ENCODE measurements at places on chromosomes 4 and X.
A peak's percentile ranks its signal among the peaks of the same experiment; 100 is the strongest.

- no peak for DNase-seq
These were observed 26.4 kb upstream of the SCML1 start for GRCh38 chrX:17710871-17711301.

- no peak for DNase-seq
These were observed 46.3 kb downstream of the ARHGEF9 start for GRCh38 chrX:63738696-63739095.

DNA sequence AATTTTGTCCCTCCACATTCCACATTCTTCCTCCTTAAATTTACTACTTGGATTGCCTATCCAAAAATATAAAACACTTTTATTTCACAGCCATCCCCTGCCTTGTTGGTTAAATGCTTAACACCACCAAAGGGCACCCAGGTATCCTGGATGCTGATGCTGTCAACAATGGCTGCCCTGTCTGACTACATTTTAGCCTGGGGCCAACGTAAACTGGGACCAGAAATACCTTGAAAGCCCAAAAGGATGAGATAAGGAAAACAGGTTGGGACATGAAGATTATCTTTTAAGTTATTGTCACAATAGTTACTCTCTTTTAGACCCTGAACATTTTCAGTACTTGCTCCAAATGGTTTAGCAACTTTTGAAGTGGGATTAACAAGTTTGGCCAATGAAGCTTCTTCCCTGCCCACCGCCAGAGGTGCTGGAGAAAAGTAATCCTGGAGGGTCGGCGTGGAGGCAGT, 775 bp upstream of the YIPF6 start:
- DNase-seq = no peak

DNA sequence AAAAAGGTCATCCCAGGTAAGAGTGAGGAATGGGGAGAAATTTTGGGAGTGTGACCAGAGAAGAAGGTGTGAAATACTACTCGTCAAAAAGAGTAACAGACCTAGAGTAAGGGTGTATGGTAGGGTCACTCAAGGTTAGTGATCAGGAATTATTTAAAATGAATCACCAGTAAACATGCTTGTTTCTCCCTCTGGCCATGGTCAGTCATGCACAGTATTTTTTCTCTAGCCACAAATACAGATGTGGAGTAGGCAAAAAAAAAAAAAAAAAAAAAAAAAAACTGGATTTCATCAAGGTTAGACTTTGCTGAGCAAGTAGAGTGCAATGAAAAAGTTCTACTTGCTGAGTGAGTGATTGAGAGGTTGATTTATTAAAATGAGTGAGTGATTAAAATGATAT, 34.2 kb upstream of the SLIT2 start:
- no peak for DNase-seq

DNA sequence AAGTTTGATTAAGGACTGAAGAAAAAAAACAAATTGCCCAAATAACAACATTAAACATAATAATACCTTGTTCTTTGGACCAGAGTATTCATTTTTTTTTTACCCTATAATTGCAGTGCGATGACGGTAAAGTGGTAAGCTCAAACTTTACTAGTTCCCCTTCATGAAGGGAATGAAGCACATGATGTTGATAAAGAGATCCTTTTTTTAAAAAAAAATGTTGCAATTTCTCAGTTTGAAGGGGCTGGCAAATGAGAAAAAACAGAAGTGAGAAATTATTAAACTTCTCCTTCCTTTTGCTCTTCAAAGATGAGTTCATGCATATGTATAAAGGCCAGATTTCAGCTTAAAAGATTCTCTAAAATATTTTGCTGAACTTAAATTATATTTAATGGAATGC, 231.7 kb downstream of the C4orf33 start:
- no peak for DNase-seq

DNA sequence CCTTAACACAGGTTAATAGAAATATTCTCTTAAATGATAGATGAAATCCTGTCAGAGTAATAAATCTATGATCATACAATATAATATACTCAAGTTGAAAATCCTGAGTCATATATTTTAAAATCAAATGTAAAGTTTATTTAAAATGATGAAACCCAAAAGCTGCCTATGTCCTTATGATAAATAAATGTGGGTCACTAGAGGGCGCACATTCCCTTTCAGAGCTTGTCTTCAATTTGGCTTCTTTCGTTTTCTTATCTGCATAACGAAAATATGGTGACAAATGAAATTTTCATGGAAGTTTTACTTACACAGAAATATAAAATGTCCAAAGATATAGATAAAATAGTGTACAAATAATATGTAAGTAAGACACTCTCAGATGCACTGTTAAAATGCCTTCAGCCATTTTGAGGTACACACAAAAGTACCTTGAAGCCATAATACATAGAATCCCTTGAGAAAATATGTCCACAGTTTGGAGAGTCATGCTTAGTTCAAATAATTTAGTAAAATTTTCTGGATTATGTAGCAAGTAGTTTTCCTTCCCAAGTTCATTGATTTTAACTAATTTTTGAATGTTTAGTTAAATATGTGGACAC, 680.4 kb downstream of the DMD start:
- no peak for DNase-seq

GRCh38 chrX:17527922-17528321, 152.9 kb downstream of the NHS start:
- DNase-seq = no peak

GRCh38 chr4:60945641-60946040, 254.5 kb upstream of the ADGRL3 start:
- DNase-seq = no peak

- no peak for DNase-seq
These were observed 1.8 kb upstream of the CUL4B start for GRCh38 chrX:120562569-120562926.

DNA sequence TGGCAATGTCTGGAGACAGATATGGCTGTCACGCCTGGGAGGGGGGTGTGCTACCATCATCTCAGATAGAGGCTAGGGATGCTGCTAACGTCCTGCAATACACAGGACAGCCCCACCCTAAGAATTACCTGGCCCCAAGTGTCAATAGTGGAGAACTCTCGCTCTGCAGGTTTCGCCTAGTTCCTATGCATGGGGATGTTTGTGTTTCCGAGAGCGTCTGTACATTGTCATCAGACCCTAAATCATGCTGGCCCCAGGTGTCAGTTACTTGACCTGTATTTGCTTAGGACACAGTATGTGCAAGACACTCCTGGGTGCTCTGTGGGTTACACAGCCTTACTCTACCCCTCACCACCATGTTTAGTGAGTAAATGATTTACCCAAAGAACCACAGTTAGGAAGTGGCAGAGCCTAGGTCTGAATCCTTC, 90.8 kb downstream of the AFF1 start:
- DNase-seq = no peak

- no peak for DNase-seq
These were observed 98.8 kb downstream of the ADRA2C start for GRCh38 chr4:3864742-3865721.

DNA sequence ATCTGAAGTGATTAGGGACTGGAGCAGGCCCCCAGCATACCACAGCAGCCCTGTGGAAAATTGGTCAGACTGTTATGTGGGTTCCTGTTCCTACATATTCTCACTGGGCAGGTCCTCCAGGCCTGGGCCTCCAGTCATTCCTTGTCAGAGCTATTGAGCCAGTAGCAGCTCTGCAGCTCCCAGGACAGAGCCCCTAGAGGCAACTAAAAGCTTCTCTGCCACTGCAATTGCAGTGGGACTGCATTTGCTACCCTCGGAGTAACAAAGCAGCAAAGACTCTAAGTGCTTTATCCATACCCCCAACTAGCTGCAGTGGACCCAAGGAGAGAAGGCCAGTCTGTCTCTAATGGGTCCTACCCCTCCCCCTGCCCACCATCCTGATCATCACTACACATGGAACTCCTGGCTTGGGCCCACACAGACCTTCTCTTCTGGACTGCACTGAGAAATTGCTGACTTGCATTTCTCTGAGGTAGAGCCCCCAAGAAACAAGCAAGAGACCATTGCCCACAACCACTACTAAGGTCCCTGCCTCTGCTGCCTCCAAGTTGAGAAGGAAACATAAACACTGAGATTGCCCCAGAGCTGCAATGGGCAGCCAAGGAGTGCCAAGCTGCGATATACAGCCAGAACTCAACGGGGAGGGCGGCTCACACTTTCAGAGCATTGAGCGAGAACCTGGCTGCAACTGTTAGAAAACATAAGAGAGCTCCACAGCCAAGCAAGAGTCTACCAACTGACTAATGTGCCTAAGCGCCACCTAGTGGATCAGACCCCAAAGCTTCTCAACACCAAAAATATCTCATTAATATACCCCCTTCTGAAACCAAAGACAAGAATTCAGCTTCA, 738.7 kb upstream of the NDST4 start:
- no peak for DNase-seq

DNA sequence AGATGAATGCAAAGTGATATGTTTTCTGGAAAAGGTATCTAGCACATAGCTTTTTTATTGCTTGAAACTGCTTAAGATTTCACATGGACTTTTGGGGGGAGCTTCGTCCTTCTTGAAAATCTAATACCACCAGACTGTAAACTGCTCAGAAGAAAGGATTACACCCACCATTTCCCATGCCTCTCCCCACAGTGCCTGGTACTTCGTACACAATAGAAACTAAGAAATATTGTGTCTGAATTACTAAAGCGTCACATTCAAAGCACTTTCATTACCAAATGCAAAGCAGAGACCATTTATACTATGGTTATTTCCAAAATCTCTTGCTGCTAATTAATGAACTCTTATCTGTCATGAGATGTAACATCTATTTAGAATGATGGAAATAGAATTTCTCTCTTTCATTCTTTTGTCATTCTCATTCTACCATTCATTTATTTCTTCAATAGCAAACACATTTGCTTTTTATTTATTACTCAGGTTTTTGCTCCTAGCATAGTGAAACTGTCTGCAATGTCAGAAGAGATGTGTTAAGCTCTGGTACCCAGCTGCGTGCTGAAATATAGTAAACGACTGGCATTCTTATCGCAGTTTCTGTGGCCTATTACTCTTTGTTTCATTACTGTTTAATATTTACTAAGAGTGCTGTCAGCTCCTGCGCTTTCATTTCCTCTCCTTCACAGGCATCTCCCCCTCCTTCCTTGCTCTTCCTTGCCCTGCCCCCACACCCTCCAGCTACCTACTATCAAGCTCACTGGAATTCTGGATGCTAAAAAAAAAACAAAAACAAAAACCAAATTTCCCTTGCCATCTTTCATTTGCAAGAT, 51.4 kb upstream of the RAPGEF2 start:
- DNase-seq = no peak

DNA sequence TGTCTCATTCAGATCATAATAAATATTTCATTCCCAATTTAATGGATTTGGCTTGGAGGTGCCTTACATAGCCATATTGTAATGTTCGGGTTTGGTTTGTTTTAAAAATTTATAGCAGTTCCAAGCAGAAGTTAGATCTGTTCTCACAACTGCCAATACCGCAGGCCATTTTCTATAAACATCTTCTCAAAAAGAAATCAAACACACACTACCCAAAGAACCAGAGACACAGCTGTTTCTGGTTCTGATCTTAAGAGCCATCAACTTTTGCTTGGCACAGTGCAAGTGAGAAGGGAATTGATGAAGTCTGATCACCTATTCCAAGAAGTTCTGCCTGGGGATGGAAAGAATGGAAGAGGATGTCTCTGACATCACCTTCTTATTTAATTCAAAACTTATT, 22.9 kb downstream of the MID1IP1 start:
- no peak for DNase-seq

GRCh38 chr4:3402491-3403347, 39.0 kb upstream of the HGFAC start:
- DNase-seq = peak; percentile 67

GRCh38 chr4:73892966-73893365, 23.8 kb downstream of the CXCL1 start:
- DNase-seq = no peak

DNA sequence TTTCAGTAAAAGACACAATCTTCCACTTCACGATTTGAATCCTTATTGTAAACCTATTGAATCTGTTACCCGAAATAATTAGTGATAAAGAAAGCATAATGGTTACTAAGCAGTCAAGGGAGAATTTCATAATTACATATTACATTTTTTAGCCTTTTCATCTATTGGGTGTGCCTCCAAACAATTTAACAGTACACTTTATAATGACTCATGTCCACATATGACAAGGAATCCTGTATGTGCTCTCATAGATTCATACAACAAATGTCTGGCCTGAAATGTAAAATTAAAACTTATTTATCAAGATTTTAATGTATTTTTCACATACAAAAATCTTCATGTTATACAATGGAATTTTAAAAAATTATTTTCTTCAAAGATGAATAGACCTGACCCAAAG, 39.4 kb downstream of the PPP3CA start:
- DNase-seq = no peak

GRCh38 chrX:127552571-127552970, 499.6 kb downstream of the ACTRT1 start:
- DNase-seq = no peak

GRCh38 chrX:154738011-154738738, 12.7 kb downstream of the GAB3 start:
- peak; percentile 75 for DNase-seq

- DNase-seq = no peak
These were observed 11.9 kb upstream of the NDUFC1 start for GRCh38 chr4:139314047-139314800.

DNA sequence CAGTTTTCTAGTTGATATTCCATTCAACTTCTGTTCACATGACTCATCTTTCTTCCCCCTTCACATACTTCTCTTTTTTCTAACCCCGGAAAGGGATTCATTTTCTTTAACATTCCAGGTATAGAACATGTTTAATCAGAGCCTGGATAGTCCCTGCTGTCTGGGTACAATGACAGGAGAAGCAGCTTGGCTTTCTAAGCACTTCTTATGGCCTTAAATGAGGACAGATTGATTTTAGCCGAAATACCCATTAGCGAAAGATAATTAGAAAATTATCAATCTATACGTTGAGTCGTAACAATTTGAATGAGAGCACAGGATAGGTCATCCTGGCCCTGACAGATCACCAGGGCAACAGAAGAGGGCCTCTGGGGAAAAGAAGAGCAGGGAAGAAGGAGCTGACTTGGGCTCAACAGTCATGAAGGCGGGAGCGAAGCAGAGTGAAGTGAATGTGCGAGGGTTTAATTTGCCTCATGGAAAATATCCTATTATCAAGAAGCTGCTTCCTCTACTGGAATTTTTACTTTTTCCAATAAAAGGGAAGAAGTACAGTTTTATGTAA, 62.2 kb downstream of the PPP1R2C start:
- no peak for DNase-seq

DNA sequence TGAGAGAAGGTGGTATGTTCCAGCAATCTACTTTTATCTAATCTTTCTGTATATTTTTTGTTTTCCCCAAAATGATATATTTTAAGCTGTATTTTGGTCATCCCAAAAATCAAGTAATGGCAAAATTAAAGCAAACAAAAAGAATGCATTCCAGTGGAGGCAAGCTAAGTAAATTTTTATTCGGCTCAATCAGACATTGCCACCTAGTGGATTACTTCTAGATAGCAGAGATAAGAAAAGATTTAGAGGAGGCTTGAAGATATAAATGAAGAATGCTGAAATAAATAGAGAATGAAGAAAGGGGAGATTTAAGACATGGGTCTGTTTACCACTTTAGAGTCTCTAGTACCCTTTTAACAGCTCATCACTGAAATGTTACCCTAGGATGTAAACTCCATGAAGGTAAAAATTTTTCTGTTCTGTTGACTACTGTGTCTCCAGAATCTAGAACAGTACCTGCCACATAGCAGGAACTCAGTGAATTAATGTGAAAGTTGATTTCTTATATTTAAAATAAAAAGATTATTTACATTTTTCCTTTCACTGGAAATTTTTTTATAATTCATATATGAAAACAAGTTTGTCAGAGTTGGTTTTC, 110.9 kb upstream of the ANK2 start:
- no peak for DNase-seq
